ENCODE measurements at places on chromosomes 5 and 9.

- DNase-seq = no peak
These were observed 15.3 kb upstream of the F2RL2 start for GRCh38 chr5:76638479-76638878.

DNA sequence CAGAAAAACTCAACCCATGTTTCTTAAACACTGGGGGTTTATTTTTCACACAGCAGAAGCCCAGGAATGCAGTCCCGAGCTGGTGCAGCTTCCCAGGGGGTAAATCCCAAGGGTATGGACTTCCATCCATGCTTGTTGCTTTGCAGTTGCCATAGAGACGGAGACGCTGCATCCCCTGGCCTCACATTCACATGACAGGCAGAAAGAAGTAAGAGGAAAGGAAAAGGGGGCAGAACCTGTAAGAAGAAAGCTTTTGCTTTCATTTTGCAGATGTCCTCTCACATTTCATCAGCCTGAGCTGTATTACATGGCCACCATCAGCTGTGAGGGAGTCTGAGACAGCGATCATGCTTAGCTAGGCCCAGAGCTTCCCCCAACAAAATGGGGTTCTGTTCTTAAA is 321.0 kb downstream of the AGTPBP1 start:
- DNase-seq = no peak

GRCh38 chr5:152723482-152723881 is 318.4 kb upstream of the NMUR2 start:
- no peak for DNase-seq

- no peak for DNase-seq
These were observed 8.0 kb downstream of the MTAP start for GRCh38 chr9:21810388-21810787.

GRCh38 chr9:4299005-4299795 is 668 bp downstream of the GLIS3 start:
- DNase-seq = no peak

DNA sequence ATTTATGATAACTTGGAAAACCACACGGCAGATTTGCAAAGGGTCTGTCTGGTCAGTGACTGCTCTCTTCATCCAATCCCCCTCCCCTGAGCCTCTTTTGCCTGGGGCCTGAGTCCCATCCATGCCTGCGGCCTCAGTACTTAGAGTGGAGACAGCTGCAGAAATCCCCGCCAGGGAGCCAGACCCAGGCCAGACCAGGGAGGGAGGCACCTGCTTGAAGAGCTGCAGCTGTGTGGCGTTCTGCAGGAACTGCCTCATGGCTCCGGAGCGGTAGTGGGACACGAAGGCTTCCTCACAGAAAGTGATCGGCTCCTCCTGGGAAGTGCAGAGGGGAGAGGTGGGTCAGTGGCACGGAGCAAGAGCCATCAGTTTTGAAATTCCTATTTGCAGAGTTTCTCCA is 101.6 kb downstream of the CRB2 start:
- DNase-seq = no peak

- DNase-seq = no peak
These were observed 154.3 kb downstream of the ROR2 start for GRCh38 chr9:91795598-91796241.

DNA sequence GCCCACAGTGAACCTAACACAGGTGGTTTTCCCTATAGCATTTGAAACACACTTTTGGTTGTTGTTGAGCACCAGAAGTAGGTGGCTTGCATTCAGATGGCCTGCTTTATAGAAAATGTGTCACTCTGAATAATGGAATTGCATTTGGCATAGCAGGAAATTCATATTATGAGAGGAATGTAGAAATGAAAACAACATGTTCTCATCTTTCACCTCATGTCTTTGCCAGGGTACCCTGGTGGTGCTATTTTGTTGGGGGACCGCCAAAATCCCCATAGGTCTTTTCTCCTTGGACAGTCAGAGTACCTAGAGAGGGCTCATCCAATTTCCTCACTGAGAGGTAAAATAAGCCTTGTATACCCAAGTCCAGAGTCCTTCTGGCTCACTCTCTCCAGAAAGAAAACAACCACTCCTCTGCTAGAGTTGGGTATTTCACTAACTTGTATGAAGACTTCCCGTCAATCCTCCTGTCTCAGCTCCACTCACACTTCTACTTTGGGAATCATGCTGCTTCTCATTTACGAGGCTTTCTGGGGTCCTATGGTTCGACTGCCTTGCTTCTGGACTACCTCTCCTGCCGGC is 67.4 kb downstream of the MRPS27 start:
- no peak for DNase-seq

- DNase-seq = no peak
These were observed 5.2 kb downstream of the F2R start for GRCh38 chr5:76720988-76721569.

DNA sequence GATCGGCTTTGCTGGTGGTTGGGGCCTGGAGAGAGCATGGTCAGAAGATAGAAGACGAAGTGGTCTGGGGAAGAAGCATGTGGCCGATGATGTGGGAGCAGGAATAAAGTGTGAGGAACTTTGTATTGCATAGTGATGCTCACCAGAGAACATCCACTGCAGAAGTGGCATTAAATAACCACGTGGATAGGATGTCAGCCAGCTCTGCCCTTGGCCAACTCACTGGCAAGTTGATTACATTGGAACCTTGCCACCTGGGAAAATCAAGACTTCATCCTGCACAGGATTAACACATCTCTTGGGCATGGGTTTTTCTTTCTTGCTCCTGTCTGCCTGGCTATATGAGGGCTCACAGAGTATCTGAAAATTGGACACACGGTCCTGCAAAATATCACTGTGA is 217.4 kb downstream of the DMRT2 start:
- DNase-seq = no peak

DNA sequence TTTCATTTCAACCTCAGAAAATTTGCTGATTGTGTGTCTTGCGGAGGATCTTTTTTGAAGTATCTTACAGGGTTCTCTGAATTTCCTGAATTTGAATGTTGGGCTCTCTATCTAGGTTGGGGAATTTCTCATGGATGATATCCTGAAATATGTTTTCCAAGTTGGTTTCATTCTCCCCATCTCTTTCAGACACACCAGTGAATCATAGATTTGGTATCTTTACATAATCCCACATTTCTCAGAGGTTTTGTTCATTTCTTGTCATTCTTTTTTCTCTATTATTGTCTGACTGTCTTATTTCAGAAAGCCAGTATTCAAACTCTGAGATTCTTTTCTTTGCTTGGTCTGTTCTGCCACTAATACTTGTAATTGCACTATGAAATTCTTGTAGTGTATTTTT is 456.9 kb downstream of the PRELID2 start:
- DNase-seq = no peak

DNA sequence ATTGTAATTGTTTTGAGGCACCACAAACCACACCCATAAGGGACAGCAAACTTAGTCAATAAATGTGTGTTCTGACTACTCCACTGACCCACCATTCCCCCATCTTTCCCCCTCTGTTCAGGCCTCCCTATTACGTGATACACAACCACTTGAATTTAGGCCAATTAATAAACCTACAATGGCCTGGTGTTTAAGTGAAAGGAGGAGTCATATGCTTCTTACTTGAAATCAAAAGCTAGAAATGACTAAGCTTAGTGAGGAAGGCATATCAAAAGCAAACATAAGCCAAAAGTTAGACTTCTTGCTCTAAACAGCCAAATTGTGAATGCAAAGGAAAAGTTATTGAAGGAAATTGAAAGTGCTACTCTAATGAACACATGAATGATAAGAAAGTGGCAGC is 14.6 kb downstream of the ZBTB43 start:
- DNase-seq = no peak

DNA sequence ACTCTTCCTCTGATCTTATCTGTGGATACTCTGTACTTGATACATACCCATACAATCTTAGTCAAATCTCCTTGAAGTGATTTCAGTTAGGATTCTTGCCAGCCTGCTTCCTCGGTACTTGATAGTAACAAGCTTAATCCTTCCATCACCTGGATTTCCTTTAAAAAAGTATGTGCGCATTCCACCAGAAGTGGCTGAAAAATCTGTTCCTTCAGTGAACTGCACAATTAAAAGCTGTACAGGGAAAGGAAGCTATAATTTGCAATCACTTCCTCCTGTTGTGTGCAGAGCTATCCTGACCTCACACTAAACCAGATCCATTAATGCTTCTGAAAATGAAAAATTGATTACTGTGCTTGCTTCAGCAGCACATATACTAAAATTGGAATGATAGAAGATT is 47.3 kb downstream of the PWWP2A start:
- DNase-seq = peak; percentile 42

DNA sequence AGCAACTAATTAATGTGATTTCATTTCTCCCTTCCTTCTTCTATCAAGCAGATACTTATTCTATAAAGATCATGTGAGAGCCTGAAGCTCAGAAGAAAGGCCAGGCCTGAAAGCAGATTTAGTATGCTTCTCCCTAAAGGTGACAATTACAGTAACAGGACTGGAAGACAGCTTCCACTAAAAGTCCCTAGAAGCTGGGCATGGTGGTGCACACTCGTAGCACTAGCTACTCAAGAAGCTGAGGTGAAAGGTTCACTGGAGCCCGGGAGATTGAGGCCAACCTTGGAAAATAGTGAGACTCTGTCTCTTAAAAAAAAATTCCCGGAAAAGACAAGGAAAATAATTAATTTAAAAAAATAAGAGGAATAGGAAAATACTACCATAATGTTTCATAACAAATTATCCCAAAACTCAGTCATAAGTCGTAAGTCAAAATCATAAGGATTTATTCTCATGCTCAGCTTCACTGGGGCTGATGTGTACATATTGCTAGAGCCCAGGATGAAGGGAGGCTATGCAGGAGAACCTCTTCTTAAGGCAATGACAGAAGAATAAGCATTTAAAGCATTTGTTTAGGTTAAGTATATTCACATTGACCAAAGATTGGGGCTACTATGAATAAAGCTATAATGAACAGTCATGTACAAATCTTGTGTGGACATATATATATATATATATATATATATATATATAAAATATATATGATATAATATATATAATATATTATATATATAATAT is 210.8 kb upstream of the SMARCA2 start:
- no peak for DNase-seq

- DNase-seq = no peak
These were observed 71.7 kb upstream of the RAD23B start for GRCh38 chr9:107211284-107211923.

All from Kasumi-1 (cell line).